ENCODE measurements at places on chromosomes 4 and X.

DNA sequence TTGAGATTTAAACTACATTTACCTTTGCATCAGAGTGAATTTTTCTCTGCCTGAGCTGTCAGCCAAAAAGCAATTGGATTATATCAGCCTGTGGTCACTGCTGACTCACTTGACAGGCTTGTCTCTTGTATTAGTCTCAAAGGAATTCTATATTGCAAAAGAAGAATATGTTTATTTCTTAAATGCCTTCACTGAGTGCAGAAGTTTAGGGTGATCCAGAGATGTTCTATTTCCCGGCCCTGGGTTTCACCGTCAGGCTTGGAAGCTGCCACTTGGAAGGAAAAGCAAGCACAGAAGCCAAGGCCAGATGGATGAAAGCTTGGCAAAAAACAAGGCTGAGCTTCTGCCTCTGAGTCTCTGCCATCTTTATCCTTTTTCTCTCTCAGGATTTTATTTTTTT is 80.9 kb downstream of the FAM114A1 start:
- no peak for DNase-seq

DNA sequence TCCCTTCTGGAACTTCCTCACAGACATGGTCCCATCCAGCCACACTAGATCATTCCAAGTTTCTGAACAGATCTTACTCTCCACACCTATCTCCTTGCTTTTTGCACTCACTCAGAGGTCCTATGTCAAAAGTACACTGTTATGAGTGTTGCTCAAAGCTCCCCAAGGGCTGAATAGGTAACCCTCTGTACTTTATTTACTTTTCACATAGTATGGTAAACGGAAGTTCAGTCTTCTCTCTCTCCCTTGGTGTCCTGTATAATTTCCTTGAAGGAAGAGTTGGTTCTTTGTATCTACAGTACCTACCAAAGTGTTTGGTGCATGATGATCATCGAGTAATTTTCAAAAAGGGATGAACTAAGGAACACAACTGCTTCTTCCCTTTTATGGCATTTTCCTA is 74.4 kb downstream of the ARHGEF38 start:
- no peak for DNase-seq

GRCh38 chr4:5785806-5786680 is 75.0 kb downstream of the EVC start:
- no peak for DNase-seq

- DNase-seq: no peak
Measured at GRCh38 chr4:179472164-179472563, 2029.9 kb upstream of the AGA start.

Data from renal pelvis (tissue), 12 donors.